ENCODE measurements at places on chromosomes 3 and 15. TPM values are rescaled to one million over a fixed set of nuclear protein-coding genes. Genes with fewer than 3 reads are reported as not detected.

CTXN2 gene
- total RNA-seq = not detected

DNA sequence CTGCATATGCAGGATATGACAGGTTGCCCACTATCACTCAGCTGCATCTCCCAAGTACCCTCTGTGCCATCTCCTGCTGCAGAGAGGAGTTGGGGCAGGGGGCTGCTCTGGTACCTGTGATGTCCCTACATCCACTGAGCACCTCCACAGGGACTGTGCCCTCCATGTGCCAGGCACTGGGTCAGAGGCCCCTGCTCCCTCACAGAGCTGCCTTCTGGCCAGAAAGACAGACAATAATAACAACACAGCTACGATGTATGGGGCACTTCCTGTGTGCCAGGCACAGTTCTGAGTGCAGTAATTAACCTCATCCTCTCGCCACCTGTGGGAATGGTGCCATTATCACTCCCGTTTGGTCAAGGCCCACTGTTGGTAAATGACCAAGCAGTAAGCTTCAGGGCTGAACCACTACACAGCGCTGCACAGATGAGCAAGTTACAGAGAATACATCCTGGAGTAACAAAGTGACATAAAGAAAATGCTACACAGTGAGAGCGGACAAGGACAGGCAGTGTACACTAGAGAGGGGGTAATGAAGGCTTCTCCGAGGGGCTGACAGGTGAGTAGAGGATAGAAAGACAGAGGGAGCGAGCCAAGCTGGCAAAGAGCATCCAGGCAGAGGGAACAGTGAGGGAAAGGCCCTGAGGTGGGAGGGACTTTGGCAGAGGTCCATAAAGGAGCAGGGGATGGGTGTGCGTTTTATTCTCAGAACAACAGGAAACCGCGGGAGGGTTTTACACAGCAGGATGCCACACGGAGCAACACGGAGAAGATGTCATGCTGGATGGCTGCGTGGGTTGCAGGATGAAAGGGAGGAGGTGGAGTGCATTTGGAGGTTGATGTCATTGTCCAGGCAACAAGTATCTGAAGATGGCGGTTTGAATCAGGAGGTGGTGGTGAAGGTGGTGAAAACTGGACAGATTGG is 13.6 kb downstream of the WNT7A start:
- DNase-seq = no peak
- H3K27ac ChIP-seq = no peak overlapping the region
- H3K4me3 ChIP-seq = no peak overlapping the region
- no peaks in the 10 kb centered on the region for H3K4me1 ChIP-seq
- no peaks in the 10 kb centered on the region for H3K27me3 ChIP-seq

COLQ gene
- 8.9 TPM for total RNA-seq

DNA sequence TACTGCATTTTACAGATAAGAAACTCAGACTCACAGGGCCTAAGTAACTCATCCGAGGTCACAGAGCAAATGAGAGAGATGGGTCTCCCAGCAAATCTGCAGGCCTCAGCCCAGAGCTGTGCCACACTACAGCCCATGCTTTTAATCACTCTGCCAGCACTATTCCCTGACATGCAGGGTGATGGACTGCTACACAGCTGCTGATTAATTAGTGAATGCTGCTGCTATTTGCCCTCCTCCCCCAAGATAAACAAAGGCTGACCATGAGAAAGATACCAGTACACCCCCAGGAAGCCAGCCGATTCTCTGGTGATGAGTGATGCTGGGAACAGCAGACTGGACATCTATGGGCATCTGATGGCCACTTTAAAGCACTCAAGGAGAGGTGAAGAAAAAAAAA is 39.3 kb downstream of the RFTN1 start:
- peak overlapping the region; percentile 86 for H3K27ac ChIP-seq
- no peak for DNase-seq
- no peak overlapping the region for H3K4me3 ChIP-seq
- no peaks in the 10 kb centered on the region for H3K27me3 ChIP-seq
- H3K4me1 ChIP-seq = peaks cover 98% of the 10 kb centered on the region

DNA sequence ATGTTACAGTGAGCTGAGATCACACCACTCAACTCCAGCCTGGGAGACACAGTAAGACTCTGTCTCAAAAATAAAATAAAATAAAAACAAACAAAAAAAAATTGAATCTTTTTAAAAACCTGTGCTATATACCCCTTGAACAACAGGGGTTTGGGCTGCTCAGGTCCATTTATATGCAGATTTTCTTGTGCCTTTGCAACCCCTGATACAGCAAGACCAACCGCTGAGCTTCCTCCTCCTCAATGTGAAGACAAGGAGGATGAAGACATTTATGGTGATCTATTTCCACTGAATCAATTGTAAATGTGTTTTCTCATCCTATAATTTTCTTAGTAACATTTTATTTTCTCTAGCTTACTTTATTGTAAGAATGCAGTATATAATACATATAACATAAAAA is 831.0 kb upstream of the ARPP21 start:
- H3K4me1 ChIP-seq = no peaks in the 10 kb centered on the region
- H3K27ac ChIP-seq = no peak overlapping the region
- no peak overlapping the region for H3K4me3 ChIP-seq
- H3K36me3 ChIP-seq = no peaks in the 10 kb centered on the region
- DNase-seq = no peak

GRCh38 chr3:44845528-44846520 is 15.9 kb upstream of the TMEM42 start:
- H3K27ac ChIP-seq = no peak overlapping the region
- H3K27me3 ChIP-seq = no peaks in the 10 kb centered on the region
- peak; percentile 25 for DNase-seq
- H3K36me3 ChIP-seq = peaks cover 61% of the 10 kb centered on the region
- peaks cover 9% of the 10 kb centered on the region for H3K4me1 ChIP-seq

THOC7 gene
- 98.7 TPM for total RNA-seq
